Retina (tissue), 1 donor: ENCODE measurements at places on chromosomes 5 and 9.
A peak's percentile ranks its signal among the peaks of the same experiment; 100 is the strongest.

DNA sequence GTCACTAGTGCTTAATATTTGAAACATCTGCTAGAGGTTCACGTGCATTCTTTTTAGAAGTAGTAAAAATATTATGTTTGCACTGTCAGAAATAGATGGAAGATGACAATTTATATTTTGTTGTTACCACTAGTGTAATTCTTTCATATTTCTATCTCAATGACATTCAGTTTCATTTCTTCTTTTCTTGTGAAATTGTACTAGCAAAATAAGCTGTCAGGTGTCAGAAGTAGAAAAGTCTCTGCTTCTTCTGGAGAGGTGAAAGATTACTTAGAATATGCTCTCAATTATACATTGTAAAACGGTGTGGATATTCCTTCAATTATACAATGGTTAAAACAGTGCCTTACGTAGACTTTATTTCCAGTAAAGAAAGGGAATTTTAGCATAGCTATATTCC is 395.4 kb downstream of the CSNK1G3 start:
- DNase-seq: no peak

GRCh38 chr9:134313470-134313869 is 12.8 kb upstream of the RXRA start:
- no peak for DNase-seq

DNA sequence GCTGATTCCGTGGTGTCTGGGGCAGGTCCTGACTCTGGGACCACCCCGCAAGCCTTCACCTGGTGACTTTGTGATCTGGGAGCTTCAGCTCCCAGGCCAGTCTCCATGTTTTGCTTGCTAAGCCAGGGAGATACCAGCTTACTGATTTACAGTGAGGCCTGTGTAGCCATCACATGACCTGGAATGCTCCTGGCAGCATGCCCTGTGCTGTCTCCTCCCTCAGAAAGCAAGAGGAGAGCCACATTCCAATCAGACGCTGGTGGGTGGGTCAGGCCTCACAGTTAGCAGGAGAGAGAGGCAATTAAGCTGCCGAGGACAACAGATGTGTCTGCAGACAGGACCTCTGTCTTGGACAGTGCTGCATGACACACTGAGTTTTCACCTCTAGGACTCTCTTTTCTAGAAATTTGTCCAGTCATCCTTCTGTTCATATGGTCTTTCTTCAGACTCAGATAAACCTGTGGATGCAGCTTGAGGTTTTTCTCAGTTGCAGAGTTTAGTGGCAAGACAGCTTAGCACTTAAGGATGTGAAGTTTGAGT is 24.4 kb upstream of the GRPEL2 start:
- DNase-seq: peak; percentile 61

- DNase-seq: no peak
Measured at GRCh38 chr9:111668026-111668573, 6.7 kb downstream of the GNG10 start.

- DNase-seq: no peak
Measured at GRCh38 chr5:9537223-9538141, 8.4 kb downstream of the SEMA5A start.

- no peak for DNase-seq
Measured at GRCh38 chr5:35659556-35659955, 41.9 kb downstream of the SPEF2 start.

DNA sequence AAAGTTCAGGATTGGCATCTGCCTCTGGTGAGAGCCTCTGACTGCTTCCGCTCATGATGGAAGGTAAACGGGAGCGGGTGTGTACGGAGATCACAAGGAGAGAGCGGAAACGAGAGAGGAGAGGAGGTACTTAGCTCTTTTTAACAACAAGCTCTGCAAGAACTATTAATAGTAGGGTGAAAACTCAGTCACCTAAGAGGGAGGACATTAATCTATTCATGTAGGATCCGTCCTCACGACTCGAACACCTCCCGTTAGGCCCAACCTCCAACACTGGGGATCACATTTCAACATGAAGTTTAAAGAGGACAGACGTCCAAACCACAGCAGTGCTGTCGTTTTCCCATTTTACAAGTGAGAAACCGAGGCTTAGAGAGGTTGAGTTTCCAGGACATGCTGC is 173.7 kb downstream of the SLC28A3 start:
- no peak for DNase-seq
